Thoracic aorta (tissue), 2 donors: ENCODE measurements at places on chromosomes 16 and 17. TPM values are rescaled to one million over a fixed set of nuclear protein-coding genes. Genes with fewer than 3 reads are reported as not detected.

DNA sequence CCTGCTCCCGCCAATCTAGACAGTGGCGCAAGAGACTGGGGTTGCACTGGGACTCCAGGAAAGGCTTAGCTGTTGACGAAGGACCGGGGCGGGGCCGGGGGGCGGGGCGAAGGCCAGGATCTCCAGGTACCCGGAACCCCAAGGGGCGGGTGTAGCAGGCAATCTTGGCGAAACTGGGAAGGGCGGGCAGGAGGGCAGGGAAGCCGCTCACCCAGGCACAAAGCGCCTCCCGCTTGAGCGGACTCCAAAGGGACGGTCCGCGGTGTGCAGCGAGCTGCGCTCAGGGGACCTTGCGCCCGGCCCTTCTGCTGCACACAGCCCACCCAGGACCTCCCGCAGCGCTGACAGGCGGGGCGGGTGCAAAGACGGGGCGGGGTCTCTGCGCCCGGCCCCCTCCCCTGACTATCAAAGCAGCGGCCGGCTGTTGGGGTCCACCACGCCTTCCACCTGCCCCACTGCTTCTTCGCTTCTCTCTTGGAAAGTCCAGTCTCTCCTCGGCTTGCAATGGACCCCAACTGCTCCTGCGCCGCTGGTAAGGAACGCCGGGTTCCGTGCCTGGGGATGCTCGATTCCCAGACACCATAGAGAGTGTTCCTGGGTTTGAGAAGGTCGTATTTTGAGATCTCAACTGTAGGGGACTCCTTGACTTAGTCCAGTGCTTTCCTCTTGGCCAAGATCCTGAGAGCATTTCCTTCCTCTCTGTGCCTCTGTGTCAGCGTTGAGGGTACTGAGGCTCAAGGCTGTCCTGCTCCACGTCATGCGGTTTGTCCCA is at the start of gene MT1F:
Gene MT1F (plus strand): TSS at position 405 of the 772 bp plus-strand sequence. CDS start 100 bp downstream, at position 505.
- peaks cover 16% of the 10 kb centered on the region for H3K4me1 ChIP-seq
- no peaks in the 10 kb centered on the region for H3K27me3 ChIP-seq
- H3K4me3 ChIP-seq, result peak within 1 kb of the TSS; percentile 73
- DNase-seq, result no peak
- H3K27ac ChIP-seq, result no peak within 1 kb of the TSS
- H3K36me3 ChIP-seq, result no peaks in the 10 kb centered on the region

DNA sequence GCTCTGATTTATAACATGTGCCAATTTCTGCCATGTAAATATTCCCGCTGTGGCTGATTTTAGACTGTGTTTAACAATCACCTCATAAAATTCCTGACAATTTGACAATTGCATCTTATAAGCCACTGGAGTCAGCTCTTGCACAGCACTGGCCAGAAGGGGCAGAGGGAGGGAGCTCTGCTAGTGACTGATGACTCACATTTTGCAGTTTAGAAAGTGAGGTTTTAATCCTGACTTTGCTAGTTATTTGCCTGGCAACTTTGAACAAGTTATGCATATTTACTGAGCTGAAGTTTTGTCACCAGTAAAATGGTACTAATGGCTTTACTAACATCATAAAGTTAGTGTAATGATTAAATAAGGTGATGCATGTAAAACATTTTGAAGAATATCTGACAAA is 452.3 kb downstream of the CNTNAP4 start:
- no peaks in the 10 kb centered on the region for H3K4me1 ChIP-seq
- H3K36me3 ChIP-seq, result no peaks in the 10 kb centered on the region
- H3K27ac ChIP-seq, result no peak overlapping the region
- DNase-seq, result no peak

DNA sequence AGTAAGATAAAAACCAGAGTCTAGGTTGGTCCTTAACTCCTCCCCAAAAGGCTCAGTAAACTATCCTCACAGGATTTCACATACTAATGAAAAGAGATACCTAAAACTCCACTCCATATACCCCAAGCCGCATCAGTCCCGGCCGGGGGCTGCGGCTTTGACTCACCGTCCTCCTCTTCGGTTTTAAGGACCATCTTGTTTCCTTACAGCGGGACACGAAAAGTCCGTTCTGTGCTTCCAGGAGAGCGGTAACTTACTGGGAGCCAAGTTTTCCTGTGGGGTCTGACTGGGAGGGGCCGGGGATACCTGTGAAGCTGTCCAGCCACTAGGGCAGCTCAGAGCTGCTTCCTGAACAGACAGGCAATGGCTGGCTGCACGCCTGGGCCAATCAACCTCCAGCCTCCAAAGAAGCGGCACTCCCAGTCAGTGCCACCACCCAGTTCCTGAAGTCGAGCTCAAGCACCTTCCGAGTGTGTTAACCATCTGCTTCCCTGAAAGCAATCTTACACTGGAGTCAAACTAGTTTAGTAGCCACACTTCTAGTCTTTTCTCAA is 45.5 kb downstream of the CYTH1 start:
- peak overlapping the region; percentile 40 for H3K27ac ChIP-seq
- peaks cover 26% of the 10 kb centered on the region for H3K4me1 ChIP-seq
- peak overlapping the region; percentile 68 for H3K4me3 ChIP-seq
- no peaks in the 10 kb centered on the region for H3K27me3 ChIP-seq
- no peaks in the 10 kb centered on the region for H3K36me3 ChIP-seq

DNA sequence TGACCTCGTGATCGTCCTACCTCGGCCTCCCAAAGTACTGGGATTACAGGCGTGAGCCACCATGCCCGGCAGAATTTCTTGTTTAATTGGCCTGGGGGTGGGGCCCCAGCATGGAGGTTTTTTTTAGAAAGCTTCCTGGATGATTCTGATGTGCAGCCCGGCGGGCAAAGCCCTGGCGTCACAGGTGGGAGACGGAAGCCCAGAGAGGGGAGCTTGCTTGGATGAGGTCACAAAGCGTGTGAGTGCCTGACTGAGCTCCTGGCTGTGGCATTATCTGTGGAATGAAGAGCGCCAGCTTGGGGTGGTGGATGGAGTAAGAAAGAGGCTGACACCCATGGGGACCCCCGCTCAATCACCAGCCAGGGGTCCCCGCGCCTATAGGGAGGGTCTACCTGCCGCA is 4.1 kb downstream of the VASN start:
- peaks cover 4% of the 10 kb centered on the region for H3K36me3 ChIP-seq
- peak overlapping the region; percentile 85 for H3K4me3 ChIP-seq
- H3K27ac ChIP-seq, result peak overlapping the region; percentile 99
- no peak for DNase-seq
- H3K4me1 ChIP-seq, result peaks cover 71% of the 10 kb centered on the region
- H3K27me3 ChIP-seq, result no peaks in the 10 kb centered on the region

DNA sequence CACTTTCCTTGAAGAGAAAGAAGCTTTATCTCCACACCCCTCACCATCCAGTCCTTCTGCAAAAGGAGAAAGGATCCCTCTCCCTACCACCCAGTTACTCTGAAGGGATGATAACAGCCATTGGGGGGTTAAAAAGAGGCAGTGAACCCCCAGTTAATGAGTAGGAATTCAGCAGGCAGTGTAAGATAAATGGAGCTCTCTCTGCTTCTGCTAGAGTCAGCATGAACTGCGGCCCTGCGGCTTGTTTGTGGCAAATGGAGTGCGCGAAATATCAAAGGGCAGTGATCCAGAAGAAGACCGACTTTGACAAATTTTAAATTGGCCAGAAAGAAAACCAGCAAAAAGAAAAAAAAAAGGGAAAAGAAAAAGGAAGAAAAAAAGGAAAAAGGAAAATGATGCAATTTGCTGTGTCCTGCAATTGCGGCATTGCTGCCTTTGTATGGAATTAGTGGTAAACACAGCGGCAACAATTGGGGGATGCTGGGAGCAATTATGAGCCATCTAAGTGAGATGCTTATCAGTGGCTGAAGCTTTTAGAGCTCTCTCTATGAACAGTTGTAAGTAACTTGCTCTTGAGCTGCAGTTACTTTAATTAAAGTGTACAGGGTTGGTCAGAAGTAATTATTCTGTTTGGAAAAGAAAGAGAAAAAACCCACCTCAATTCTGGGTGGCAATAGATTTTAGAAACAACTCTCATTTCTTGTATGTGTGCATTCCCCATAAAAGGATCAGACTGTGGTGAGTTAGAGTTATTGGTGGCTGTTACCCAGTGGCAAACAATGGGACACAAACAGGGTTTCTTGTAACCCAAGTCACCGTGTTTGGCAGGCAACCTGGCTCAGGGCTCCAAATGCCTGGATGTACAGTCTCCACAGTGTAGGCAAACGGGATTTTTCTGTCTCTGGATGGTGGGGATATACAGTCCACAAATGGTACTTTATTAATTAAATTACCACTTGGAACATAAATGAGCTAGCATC is 161.3 kb downstream of the AATF start:
- H3K4me1 ChIP-seq, result no peaks in the 10 kb centered on the region
- no peak overlapping the region for H3K4me3 ChIP-seq
- no peak overlapping the region for H3K27ac ChIP-seq
- H3K36me3 ChIP-seq, result peaks cover 11% of the 10 kb centered on the region
- no peak for DNase-seq

Gene IRX5
- 2.3 TPM for total RNA-seq
